ENCODE measurements at places on chromosomes 7 and 10. TPM values are rescaled to one million over a fixed set of nuclear protein-coding genes. Genes with fewer than 3 reads are reported as not detected.

Gene CALHM1
- total RNA-seq = 0.05 TPM

GRCh38 chr10:120017733-120018417 lies 125.3 kb downstream of the SEC23IP start:
- ATAC-seq = peak; percentile 47

GRCh38 chr7:47228386-47229014 lies 353.4 kb downstream of the TNS3 start:
- ATAC-seq = no peak

DNA sequence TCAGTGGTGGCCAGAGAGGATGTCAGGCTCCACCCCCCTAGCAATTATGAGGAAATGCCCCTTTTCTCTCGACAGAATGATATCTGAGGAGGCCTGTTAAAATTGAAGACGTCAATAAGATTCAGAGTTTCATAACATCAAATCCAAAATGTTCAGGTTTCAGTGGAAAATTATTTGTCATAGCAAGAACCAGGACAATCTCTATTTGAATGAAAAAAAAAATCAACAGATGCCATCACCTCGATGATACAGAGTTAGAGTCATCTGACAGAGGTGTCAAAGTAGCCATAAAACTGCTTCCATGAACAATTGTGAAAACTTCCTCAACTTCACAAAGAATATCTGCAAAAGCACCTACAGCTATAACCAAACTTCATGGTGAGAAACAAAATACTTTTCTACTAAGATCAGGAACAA lies 7.7 kb downstream of the TMEM273 start:
- ATAC-seq = no peak

DNA sequence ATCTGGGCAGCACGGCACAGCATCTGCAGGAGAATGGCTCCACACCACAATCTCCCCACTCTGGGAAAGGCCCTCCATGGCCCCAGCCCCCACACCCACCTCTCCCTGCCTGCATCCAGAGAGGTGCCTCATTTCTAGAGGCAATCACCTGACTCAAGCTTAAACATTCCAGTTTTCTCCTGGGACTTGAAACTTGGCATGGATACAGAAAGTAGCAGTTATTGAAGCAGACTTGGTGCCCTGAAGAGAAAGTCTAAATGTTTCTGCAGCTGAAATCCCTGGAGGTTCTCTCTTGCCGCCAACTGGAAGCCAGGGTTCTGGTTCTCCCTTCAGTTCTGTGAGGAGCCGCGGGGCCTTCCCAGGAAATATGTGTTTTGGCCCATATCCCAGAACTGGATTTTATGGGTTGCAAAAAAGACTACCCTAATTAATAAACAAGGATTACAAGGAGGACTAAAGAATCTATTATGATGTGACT lies 122.8 kb downstream of the SKIDA1 start:
- ATAC-seq = no peak

GRCh38 chr7:2603044-2603965 lies 28.5 kb upstream of the TTYH3 start:
- no peak for ATAC-seq

DNA sequence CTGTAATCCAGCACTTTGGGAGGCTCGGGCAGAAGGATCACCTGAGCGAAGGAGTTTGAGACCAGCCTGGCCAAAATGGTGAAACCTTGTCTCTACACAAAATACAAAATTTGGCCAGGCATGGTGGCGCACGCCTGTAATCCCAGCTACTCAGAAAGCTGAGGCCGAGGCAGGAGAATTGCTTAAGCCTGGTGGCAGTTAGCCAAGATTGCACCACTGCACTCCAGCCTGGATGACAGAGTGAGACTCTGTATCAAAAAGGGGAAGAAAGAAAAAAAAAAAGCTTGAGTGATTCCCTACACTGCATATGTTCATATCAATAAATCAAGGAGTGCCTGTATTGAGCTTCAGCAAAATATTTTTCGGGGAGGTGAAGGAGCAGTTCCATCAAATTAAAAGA lies 45.8 kb upstream of the SRRM3 start:
- ATAC-seq = no peak

DNA sequence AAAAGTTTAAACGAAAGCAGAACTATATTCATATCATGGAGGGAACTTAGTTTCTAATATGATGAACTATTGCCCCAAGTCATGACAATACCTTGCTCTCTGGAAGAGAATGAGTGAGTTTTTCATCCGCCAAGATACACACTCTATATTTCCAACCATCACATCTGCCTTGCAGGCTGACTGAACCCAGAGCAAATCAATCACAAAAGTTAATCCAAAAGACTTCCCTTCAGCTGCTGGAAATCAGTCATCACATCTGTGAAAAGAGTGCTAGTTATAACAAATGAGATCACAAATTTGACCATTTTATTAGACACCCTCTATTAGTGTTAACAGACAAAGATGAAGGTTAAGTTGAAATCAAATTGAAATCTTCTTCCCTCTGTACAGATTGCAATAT lies 261.7 kb upstream of the PRKCQ start:
- ATAC-seq = no peak

DNA sequence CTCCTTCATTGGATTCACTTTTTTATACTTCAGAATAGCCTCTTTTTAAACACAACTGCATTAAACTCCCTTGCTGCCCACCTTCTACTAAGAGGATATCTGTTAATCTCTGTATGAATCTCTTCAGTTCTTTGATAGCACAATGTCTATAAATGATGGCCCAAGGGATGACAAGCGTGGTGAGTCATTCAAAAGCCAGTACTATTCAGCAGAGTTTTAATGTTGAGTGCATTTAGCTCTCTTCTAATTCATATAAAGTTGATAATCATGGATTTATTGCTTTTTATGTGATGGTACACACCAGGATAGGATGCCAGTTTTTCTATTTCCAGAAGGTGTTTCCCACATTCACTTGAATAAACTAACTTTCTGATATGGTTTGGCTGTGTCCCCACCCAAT lies 57.4 kb upstream of the HECTD2 start:
- ATAC-seq = no peak
